ENCODE measurements at places on chromosomes 7 and 10.

DNA sequence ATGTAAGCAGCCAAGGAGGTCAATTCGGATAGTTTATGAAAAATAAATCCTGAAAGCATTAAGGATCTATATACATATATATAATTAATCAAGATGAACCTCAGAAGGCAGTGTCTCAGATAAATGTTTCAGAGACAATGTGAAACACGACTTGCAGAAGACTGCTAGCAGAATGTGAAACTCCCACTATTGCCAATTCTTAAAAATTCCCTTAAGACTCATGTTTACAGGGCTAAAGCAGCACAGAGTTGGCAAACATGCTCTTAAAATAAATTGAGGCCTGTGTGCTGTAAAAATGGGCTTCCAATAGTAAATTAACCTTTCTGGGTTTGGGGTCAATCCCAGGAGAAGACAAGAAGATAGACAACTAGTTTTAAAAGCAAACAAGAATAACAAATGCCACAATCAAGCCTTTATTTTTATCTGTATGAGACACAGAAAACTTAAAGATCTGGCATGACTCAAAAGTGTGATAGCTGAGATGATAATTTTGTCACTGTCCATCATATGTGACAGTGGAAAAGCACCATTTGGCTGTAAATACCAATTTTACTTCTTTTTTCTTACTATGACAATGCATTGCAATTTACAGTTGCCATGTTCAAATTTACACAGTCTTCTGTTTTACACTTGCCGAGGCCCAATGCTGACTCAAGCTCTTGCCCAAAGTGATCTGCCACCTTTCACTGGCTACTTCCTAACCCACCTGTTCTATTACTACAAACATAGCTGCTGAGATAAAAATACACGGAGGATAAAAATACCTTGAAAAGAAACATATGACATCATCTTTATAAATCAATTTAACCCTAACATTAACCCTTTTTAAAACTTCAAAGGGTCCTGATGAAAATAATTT is 78.6 kb downstream of the CHCHD3 start:
- no peak for DNase-seq

GRCh38 chr10:8758029-8758428 is 703.5 kb downstream of the GATA3 start:
- DNase-seq = no peak

GRCh38 chr10:13095929-13096328 is 4.0 kb upstream of the OPTN start:
- no peak for DNase-seq

GRCh38 chr10:49415109-49415508 is 19.2 kb upstream of the DRGX start:
- DNase-seq = no peak

GRCh38 chr10:118800920-118801319 is 46.1 kb upstream of the CACUL1 start:
- DNase-seq = no peak

DNA sequence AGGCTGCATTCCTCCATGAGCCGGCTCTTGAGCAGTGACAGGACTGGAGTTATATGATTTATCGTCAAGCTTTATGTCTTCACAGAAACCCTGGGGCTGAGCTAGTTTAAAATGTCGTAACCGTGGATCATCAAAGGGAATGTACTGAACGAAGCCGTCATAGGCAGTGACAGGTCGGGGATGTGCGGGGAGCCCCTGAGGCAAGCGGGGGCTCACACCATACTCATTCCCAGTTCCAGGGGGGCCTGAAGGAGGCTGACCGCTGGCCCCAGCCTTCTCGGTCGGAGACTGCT is 30.7 kb downstream of the JCAD start:
- no peak for DNase-seq

Measured in HAP-1 (cell line).